CD4-positive, alpha-beta T cell treated with Interleukin-17A for 1 hour (primary cell): ENCODE measurements at places on chromosomes 3 and 15.

DNA sequence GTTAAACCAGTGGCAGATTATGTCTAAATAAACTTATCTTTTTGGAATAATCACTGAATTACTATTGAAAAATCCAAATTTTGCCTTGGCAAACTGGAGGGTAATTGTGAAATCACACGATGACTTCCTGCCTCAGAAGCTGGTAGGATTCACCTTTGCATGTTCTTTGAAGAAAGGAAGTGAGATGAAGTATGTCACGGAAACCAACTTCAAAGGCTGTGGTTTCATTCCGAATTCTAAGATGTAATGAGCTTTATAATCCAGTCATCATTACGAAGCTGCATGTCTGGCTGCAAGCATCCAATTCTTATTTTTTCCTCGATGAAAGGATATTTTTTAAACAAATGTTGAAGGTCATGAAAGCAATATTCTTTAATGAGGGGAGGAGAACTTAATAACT, 15.0 kb upstream of the ZBED2 start:
- DNase-seq: peak; percentile 86

- DNase-seq: no peak
These were observed 36.7 kb downstream of the MAP2K5 start for GRCh38 chr15:67579164-67579563.

DNA sequence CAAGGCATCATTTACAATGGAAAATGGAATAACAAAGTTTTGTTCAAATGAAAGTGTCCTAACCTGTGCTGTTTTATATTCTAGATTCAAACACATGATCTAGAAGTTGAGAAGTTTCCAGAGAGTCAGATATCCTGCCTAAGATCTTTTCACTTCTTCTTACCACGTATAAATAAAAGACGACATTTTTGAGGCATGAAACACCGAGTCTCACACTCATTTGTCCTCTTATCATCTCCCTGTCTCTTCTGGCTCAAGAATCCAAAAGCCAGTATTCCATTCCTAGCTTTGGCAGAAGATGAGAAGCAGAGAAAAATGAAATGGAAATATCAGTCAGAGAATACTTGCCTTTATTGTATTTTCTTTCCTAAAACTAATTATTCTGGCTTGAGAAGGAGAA, 738.6 kb upstream of the NR2F2 start:
- no peak for DNase-seq

GRCh38 chr3:132504375-132504933, 87.2 kb downstream of the DNAJC13 start:
- no peak for DNase-seq

DNA sequence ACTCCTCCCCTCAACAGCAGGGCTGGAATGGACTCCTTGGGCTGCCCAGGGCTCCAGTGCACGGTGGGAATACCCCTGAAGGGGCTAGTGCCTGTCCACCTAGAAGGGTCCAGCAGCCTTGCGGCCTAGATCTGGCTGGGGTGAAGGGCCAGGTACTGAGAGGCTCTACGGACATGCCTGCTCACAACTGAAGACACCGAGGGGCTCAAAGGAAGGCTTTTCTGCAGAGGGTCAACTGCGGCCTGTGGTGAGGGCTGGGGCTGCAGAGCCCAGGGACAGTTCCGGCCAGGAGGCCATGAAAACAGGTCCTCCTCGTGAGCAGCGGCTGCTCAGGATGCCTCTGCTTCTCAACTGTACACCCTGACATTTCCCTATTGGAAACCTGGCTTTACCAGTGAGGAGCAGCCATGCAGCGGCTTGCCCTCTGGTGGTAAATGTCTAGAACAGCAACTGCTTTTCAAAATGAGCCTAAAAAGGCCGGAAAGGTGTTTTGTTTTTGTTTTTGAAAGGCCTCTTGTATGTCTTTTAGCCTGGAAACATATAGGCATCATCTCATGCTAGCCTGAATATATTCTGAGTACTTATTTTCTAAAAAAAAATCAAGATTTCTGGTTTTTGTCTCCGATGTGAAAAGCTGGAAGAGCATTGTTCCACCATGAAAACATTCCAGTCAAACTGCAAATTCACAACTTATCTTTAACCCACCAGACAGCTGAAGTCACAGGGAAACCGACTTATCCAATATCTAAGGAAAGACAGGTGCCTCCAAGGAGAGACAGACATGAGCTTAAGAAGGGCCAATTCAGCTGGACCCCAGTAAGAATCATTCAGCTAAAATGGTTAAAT, 163.4 kb downstream of the KLF13 start:
- DNase-seq: peak; percentile 74

DNA sequence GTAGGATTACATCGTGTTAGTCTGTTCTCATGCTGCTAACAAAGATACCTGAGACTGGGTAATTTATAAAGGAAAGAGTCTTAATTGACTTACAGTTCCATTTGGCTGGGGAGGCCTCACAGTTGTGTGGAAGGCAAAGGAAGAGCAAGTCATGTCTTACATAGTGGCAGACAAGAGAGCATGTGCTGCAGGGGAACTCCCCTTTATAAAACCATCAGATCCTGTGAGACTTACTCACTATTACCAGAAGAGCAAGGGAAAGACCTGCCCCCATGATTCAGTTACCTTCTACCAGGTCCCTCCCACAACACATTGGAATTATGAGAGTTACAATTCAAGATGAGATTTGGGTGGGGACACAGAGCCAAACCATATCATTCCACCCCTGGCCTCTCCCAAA, 3.4 kb downstream of the SLC25A26 start:
- no peak for DNase-seq

DNA sequence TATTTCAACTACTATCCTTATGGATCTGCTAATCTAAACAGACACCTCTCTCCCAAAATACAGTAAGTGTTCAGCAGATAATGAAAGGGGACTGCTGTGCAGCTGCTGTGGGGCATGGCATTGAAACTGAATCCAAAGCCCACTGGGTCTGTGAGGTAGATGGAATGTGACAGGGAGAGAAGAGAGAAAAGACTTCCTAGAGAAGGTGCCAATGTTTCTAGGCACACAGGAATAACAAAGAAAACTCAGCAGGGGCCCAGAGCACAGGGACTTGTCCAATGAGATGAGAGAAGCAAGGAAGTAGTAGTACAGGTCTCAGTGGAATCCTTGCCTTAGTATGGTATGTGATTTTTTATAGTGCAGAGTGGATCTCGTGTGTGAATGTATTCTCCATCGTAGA, 457.8 kb downstream of the IL5RA start:
- no peak for DNase-seq

DNA sequence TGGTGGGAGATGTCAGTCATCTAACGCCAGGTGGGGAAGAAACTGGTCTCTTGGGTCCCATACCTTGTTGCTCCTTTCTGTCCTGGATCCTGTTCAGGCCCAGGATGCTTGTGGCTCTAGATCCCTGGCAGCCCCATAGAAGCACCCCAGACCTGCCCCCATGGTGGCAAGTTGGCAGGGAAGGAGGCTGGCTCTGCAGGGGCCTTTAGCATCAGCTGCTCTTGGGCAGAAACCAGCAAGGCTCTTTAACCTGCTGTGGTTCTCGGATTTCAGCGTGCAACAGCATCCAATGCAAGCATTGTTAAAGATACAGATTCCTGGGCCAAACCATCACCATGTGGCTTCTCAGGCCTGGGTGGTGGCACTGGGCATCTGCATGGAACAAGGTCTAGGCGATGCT, 75.8 kb downstream of the SNRK start:
- DNase-seq: no peak

DNA sequence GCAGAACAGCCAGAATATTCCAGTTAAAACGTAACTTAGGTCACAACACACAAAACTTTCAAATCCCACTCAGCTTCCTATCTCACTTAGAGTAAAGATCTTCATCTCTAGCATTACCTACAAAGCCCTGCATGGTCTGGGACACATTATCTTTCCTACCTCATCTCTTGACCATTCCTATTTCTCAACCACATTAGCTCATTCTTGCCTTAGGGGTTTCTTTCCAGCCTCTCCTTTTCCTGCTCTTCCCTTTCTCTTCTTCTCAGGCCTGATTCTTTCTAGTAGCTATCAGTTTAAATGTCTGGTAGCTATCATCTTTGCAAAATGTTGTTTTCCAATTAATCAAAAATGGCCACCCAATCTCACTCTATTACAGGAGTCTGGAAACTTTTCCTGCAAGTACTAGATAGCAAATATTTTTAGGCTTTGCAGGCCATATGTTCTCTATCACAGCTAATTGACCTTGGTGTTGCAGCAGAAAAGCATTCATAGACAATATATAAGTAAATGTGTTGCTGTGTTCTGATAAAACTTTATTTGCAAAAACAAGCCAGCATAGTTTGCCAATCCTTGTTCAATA, 15.1 kb upstream of the CBLB start:
- no peak for DNase-seq

DNA sequence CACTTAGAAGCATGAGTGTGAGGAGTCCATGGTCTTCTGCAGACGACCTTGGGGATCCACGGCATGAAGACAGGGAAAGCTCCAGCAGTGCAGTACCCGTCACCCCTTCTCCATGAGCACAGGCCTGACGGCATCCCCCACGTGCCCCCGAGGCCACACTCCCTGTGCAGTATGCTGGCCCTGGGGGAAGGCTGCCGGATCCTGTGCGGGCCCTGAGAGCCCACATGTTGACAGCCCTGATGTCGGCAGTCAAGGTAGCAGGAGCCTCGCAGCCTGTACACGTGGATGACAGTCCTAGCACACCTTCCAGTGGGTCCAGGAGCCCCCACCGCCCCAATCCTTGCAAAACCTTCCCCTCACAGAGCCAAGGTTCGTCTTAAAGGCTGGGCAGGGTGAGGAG, 195.3 kb downstream of the ATP10A start:
- DNase-seq: no peak

DNA sequence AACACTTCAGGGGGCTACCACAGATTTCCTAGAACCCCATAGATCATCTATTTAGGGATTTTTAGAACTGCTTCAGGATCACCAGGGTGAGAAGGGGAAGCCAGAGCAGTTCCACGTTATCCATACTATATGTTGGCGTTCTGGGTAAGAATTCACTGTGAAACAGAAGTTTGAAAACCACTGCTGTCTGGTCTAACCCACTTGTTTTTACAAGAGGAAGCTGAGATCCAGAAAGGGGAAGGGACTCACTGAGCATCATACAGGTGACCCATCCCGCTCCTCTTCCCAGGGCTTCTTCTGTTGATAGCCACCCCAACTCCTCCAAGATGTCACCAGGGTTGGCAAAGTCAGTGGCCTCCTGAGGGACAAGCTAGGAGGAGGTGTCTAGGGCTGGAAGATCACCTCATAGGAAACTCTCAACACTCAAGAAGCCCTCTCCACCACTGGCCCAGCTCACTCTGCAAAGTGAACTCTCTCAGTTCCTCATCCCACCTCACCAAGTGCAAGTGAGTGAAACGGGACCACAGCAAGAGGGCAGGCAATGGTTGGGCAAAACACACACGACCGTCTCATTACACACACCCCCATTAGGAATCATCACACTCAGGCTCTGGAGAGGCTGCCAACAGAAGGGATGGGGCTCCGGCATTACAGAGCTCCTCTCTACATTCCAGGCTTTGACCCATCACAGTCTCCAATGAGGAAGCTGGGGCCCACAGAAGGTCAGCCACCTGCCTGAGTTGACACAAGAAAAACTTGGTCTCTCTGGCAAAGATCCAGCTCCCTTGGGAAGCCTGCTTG, 1.8 kb downstream of the DAPK2 start:
- no peak for DNase-seq

- no peak for DNase-seq
These were observed 17.8 kb upstream of the MCCC1 start for GRCh38 chr3:183117056-183117455.

- no peak for DNase-seq
These were observed 65.4 kb downstream of the SIDT1 start for GRCh38 chr3:113597596-113598354.

GRCh38 chr3:15345608-15346137, 13.3 kb upstream of the SH3BP5 start:
- DNase-seq: no peak

DNA sequence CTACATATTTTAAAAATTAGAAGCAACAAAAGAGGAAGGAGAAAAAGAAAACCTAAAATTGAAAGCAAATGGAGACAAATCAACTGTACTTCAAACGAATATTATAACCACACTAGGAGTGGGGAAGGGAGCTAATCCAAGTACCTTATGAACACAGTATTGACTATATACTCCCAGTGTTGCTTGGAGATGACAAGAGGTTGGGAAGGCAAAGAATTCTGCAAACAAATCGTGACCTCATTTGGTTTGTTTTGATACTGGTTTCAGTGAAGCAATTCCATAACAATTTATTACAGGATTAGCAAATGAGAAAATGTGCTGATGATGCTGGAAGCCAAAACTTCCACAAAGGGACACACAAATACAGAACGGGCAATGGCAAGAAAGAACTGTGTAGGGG, 268.1 kb downstream of the ULK4 start:
- no peak for DNase-seq

GRCh38 chr3:167887096-167887495, 151.6 kb downstream of the SERPINI1 start:
- no peak for DNase-seq

DNA sequence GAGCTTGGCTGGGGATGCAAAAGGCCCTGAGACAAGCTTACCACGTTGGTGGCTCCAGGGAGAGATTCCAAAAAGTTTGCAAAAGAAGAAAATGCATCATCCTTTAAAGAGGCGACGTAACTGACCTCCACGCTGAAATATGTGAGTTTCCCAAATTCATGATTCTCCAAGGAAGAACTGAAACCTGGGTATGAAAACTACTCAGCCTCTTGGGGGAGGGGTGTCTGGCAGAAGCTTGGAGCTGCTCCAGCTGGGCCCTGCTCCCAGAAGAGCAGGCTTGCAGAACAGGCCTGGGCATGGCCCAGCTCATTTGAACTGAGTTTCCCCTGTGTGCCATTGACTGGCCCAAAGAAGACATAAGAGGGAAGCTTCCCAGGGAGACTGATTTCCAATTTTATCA, 20.5 kb downstream of the CPN2 start:
- DNase-seq: no peak

DNA sequence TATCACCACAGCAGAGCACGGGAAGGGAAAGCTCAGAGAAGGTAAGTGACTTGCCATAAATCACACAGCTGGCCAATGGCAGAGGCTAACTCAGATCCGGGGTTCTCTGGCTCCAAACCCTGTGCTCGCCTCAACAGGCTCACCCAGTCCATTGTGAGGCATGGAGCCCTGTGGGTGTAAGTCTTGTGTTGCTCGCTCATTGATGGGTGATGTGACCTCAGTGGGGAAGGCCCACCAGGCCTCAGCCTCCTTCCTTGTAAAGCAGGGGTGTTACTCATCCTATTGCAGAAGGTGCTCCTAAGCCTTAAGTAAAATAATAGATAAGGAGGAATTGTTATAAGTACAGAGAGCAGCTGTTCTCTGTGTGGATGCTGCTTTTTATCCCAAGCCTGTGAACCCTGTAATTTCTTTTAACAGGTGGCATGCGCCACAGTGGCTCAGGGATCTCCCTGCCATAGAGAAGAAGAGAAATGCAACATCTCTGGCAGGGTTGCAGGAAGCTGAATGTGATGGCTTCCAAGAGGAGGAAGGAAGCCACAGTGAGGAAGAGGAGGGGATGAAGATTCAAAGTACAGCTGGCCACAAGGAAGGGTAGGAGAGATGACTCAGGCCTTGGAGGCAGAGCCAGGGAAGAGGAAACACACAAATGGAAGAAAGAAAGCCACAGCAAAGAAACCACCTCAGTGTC, 30.9 kb upstream of the SPSB4 start:
- no peak for DNase-seq

GRCh38 chr3:150798122-150798618, 35.2 kb upstream of the SIAH2 start:
- no peak for DNase-seq

GRCh38 chr3:45106874-45107273, 39.3 kb downstream of the CDCP1 start:
- no peak for DNase-seq

GRCh38 chr15:23503980-23504379, 56.9 kb upstream of the GOLGA6L2 start:
- DNase-seq: no peak

GRCh38 chr3:98971169-98971681, 69.7 kb upstream of the DCBLD2 start:
- no peak for DNase-seq
